NCI-H2081 treated with DMSO at 0.1 percent for 48 hours (cell line): ENCODE measurements at places on chromosomes 6 and 20.

- no peak for DNase-seq
These were observed 165.1 kb downstream of the SASH1 start for GRCh38 chr6:148507774-148508173.

DNA sequence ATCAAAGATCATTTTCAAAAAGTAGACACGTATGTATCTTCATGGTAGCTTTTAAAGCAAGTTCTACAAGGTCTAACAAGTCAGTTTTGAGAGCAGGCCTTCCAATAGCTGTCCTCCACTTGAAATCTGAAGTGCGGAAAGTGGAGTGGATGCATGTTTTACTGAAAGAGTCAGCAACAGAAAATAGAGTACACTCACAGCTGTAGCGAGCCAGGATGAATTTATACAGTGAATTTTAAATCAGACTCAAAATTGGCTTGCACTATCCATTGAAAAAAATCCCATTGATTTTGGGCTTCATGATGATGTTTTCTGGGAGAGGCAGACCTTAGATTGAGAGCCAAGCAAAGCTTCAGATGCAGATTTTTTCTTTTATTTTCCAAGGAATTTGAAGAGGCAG lies 80.6 kb downstream of the GJA10 start:
- no peak for DNase-seq

DNA sequence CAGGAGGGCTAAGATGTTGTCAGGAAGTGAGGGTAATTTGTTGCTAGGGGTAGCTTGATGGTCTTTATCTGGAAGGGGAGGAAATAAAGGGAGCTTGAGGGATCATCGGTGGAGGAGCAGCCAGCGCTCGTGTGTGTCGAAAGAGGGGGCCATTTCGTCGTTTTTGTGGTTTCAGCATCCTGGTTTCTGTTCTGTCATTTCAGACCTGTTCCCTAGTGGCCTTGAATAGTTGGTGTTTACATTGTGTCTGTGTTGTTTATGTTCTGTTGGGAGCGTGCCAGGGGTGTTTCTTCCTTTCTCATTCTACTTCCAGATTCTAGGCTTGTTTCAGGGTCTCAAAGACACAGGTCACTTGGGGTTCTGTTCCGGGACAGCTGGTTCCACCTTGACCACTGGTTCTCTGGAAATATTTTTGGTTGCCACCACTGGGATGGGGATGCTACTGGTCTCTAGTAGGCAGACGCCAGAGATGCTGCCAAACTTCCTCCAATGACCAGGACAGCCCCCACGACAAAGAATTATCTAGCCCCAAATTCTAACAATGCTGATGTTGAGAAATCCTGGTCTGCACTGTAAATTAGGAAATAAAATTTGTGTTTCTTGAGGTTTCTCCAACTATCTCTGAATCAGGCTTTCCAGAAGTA lies 113.9 kb upstream of the NAA20 start:
- DNase-seq: no peak

DNA sequence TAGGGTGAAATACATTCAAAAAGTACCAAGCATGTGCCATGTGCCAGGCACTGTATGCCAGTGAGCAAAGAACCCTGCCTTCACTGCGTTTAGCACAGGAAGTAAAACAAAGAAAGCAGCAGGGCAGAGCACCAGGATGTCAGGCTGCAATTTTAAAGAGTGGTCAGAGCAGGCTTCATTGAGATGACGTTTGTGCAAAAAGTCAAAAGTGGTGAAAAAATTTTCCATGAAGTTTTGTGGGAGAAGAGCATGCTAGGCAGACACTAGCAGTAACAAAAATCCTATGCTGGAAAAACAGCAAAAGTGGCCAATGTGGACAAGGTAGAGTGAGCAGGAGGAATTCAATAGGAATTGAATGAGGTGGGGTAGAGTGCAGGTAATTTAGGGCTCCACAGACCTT lies 31.3 kb downstream of the AKIRIN2 start:
- no peak for DNase-seq

- peak; percentile 14 for DNase-seq
These were observed 27.4 kb upstream of the SIM1 start for GRCh38 chr6:100491952-100492670.

DNA sequence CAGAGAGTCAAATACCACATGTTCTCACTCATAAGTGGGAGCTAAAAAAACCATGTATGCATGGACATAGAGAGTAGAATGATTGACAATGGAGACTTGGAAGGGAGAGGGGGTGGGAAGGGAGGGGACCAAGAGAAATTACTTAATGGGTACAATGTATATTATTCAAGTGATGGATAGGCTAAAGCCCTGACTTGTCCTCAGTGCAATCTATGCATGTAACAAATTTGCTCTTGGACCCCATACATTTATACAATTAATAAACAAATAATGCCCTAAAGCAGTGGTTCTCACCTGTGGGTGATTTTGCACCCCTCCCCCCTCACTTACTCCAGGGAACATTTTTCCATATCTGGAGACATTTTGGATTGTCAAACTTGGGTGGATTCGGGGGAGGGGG lies 33.5 kb upstream of the NEDD9 start:
- no peak for DNase-seq

DNA sequence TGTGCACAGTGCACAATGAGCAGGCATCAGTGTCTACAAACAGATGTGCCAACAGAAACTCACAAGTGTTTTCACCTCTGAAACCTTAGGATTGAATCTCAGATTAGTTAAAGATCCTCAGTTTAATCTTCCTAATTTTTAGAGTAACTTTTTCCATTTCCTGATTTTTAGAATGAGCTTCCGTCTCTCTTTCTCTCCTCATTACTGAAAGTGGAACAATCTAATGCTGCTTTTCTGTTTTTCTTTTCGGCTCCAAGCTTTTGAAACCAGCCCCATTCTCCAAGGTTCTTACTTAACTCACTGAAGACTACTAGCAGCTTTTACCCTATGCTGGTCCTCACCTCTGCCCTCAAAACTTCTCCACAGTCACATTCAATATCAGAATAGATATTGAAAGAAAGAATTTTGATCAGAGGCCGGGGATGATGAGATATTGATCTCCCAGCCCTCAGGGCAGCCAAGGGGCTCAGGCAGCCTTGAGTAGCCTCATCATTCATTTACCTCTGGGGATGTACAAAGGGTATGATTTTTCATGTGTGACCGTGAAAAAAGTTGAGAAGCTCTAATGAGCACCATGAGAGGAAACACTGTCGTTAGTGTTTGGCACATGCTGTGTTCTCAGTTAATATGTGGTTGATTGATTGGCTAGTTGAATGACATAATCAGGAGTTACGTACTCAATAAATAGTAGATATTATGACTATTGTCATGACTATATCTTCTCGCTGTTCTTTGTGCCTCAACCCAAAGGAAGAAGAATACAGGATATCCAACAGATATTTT lies 11.9 kb upstream of the STK38 start:
- DNase-seq: no peak

DNA sequence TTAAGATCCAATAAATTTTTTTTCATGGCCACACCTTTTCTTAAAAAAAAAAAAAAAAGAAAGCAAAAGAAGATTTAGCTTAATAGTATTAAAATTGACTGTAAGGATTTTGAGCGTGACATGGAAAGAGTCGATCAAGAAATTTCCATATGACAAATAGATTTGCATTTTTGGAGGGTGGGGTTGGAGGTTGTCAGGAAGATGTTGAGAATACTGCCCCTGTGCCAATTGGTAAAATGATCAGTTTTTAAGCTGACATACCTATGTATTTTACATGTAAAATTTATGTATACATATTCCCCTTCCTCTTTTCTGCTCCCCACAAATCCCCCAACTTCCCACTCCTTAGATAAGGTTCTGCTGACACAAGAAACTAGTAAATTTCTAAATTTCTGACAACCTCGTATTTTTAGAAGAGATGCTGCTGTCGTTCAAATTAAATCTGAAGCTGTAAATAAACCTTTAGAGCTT lies 520.9 kb downstream of the CD83 start:
- DNase-seq: no peak

DNA sequence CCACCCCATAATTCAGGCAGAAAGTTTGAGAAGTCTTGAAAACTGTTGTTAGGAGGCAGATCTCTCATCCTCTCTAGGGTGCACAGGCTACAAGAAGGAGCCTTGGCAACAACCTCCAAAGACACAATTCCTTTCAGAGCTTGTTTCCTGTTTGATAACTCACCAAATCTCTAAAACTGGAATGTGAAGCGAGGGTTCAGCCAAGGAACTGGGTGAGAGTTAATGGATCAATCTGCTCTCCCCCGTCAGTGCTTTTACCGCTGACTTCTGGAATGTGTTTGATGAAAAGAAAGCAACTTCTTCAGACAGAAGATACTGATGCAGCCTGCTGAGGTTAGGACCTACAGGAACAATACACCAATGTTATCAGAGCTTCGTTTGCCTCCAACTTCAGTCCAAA lies 171.8 kb upstream of the BMP2 start:
- no peak for DNase-seq

- DNase-seq: no peak
These were observed 101.2 kb upstream of the TIAM2 start for GRCh38 chr6:154893917-154894316.

DNA sequence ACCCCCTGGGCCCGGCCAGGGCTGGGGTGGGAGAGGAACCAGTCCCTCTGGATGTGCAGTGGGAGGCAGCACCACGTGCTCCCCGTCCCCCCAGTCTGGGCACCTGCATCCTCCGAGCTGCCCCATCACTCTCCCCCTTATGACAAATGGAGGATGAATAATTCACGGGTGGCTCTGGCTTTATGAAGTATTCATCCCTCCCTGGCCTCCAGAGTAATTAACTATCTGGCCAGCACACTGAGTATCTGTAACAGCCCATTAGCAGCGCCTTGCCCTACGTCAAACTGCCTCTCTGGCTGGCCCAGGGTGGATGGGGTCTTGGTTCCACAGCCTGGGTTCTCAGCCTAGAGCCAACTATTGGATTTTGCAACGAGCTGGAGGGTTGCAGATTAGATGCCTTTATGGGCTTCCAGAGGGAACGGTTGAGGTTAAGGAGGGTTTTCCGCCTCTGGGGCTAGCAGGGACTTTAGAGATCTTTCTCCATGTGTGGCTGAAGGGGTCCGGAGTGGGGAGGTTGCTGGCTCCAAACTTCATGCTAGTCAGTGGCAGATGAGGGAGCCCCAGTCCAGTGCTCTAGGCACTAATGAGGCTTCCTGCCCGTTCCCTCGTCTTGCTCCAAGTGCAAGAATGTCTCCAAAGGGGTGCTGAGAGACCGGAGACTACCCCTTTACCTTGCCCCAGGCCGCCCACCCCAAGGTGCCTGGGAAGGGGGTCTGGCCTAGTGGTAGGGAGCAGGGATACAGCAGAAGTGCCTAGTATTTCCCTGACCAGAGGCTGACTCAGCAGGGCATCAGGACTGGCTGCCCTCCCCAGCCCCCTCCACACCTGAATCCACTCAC lies 53.5 kb upstream of the MLN start:
- no peak for DNase-seq

- DNase-seq: no peak
These were observed 1493.5 kb upstream of the DEFB115 start for GRCh38 chr20:29763821-29764511.

DNA sequence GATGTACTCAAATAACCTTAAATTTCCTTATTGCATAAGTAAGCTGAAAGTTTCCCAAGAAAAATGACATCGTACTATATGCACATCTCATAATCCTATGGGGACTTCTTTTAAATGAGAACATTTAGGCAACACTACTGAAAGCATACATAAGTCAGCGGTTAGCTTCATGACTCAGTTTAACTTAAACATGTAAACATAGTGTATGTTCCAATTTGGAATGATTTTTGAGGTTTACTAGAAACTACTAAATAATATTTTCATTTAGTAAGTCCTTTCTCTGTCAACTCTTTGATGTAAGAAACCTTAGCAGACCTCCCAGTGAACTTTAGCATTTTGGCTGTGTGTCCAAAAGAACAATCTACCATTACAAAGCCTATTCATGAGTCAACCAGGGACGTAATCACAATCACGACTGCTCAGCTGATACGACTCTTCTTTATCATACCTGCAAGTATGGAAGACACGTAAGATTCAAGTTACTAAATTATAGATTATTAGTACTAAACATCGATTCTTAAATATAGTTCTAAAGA lies 19.3 kb downstream of the HIVEP2 start:
- DNase-seq: no peak
